Natural killer cell (primary cell): ENCODE measurements at places on chromosomes 3 and 15.

- DNase-seq = no peak
Observed at GRCh38 chr3:76198086-76198485, 412.7 kb upstream of the ZNF717 start.

DNA sequence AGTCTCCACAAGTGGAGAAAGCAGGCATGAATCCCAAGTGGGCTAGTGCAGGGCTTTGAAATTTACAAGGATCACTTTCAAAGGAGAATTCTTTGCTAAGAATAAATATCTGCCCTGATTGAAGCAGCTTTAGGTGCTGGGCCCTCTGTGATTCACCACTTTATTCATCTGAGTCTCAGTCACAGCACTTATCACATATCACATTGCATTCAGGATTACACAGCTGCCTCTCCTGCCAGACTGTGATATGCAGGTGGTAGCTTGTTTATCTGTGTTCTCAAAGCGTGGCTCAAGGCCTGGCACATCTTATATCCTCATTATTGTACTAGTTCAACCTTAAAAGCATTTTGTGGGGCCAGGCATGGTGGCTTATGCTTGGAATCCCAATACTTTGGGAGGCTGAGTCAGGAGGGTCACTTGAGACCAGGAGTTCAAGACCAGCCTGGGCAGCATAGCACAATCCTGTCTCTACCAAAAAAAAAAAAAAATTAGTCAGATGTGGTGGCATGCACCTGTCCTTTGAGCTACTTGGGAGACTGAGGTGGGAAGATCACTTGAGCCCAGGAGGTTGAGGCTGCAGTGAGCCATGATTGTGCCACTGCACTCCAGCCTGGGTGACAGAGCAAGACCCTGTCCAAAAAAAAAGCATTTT lies 156.9 kb upstream of the EIF1B start:
- no peak for DNase-seq

- no peak for DNase-seq
Observed at GRCh38 chr15:62647202-62647842, 395.2 kb upstream of the TPM1 start.

DNA sequence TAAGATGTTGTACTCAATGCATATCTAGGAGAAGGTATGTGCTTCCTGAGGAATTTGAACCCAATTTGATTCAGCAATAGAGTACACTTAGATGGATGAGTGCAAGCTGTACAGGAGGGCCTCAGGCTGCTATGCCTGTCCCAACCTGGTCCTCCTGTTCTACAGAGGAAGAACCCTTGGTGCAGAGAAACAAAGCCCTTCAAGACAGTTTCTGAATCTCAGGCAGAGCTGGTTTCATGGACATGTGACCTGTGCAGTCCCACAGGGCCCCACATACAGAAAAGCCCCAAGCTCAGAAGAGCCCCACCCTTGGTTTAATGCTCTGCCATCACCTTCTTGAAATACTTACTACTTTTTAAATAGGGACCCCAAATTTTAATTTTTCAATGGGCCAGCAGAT lies 15.3 kb downstream of the FOXP1 start:
- DNase-seq = no peak

DNA sequence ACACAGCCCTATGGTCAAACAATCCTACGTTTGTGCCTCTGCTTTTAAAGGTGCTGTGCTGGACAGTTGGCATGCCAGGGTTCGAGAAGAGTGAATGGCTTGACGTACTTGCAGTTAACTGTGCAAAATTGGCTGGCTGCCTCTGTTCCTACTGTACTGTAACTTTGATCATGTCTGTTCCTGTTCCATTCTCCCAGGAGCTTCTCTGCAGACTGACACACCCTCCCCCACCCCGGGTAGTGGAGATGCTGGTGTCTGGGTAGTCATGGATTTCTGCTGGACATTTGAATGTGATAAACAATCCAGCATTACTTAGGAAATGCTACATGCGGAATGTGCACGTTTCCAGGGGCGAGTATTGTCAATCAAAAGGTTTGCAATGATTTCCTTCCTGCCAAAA lies 6.5 kb upstream of the VILL start:
- no peak for DNase-seq

- DNase-seq = no peak
Observed at GRCh38 chr3:169619793-169620192, 43.7 kb downstream of the MECOM start.

DNA sequence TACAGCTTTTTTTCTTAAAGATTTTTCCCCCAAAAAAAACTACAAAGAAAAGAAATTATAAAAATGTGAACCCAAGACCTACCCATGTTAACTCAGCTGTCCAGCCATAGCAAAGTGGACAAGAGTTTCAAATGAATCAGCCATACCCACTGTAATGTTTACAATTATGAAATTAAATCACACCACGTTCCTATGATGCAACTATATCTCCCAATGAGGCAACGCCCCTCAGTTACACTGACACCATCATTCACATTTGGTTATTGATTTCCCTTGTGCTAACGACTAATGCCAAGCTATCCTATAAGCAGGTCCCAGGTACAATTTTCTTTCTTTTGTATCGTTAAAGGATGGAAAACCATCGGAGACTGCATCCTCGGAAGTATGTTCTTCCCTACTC lies 115.1 kb upstream of the ICE2 start:
- DNase-seq = no peak

GRCh38 chr15:78103406-78104118 lies 11.2 kb downstream of the SH2D7 start:
- peak; percentile 78 for DNase-seq

GRCh38 chr15:63457379-63457778 lies 47.0 kb upstream of the USP3 start:
- DNase-seq = no peak

DNA sequence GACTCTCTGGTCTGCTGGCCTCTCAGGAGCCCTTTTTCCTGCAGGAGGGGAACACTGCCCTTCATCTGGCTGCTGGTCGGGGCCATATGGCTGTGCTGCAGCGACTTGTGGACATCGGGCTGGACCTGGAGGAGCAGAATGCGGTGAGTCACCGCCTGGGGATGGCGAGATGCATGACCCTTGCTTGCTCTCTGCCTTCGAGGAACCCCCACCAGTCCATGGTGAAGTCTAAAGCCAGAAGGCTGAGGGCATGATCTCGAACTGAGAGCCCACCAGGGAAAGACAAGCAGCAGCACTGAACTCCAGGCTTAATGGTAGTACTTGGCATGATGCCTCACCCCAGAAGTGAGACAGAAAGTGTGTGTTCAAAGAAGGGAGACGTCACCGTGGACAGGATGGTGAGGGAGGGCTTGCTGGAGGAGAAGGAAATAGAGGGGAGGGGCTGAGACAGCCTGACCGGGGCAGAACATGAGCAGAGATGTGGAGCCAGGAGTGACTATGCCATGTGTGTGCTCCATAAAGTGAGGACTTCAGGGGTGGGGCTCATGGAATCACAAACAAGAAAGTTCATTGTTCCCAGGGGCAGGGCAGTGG lies 19.2 kb downstream of the ANKDD1A start:
- no peak for DNase-seq

DNA sequence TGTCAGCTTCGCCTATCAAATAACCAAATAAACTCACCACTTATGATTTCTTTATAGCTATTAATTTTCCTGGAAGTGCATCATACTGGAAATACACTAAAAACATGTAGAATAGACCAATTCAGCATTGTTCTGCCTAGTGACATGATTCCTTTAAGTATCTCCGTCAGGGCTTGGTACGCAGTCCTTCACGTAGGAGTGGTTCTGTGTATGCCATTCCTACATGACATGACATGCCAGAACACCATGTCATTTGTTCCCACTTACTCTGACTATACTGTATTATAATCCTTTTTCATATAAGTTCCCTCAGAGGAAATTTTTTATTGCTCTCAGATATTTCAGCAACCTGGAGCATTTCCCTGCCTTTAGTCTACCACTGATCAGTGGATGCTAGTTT lies 230.7 kb upstream of the EPHA3 start:
- no peak for DNase-seq

GRCh38 chr3:83131236-83131635 lies 1369.8 kb upstream of the GBE1 start:
- no peak for DNase-seq

DNA sequence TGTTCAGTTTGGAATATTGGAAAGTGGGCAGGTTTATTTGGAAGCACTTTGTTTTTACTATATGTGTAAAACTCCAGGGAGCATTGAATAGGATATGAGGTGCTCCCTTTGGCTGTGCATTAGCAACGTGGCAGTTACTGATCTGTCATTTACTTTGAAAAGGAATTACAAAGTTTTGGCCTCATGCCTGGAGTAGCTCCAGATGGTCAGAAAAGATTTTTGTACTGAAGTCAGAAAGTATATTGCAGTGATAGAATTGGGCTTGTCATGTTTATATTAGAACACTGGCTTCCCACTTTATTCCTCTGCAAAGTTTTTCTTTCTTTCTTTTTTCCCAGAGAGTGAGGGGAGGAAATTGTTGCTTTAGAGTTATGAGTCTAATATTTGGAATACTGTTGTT lies 26.1 kb downstream of the FNDC3B start:
- DNase-seq = no peak

- DNase-seq = peak; percentile 8
Observed at GRCh38 chr3:179882292-179882691, 154.4 kb downstream of the PEX5L start.

DNA sequence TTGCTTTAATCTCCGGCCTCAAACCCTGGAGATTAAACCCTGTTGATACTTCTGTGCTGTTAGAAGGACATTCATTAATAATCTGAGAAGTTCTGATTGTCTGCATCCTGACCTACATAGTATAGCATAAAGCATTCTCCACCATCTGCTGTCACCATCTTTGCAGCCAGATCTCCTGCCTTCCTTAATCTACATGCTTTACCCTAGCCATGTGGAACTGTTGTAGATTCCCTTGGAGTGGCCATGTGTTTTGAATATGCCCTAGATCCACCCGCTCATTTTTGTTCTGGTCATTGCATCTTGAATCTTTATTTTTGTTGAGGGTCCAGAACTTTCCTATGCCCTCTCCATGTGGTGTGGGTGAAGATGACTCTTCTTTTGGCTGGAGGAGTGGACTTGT lies 110.3 kb downstream of the OXSM start:
- DNase-seq = no peak

DNA sequence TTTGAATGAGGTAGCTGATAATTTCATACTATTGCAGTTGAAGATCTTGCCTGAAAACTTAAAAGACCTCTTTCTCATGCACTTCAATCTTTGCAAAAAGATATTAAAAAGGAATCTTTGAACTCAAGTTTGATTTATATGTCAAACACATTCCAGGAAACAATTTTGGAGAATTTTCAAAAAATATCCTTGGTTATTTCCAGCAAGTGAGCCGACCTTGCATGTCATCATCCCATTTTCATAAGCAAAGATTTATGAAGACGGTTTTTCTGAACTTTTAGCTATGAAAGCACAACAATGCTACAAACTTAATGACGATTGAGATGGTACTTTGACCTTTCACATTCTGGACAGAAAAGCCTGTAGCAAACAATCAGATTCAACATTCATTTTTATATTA lies 95.6 kb downstream of the RFX7 start:
- no peak for DNase-seq

DNA sequence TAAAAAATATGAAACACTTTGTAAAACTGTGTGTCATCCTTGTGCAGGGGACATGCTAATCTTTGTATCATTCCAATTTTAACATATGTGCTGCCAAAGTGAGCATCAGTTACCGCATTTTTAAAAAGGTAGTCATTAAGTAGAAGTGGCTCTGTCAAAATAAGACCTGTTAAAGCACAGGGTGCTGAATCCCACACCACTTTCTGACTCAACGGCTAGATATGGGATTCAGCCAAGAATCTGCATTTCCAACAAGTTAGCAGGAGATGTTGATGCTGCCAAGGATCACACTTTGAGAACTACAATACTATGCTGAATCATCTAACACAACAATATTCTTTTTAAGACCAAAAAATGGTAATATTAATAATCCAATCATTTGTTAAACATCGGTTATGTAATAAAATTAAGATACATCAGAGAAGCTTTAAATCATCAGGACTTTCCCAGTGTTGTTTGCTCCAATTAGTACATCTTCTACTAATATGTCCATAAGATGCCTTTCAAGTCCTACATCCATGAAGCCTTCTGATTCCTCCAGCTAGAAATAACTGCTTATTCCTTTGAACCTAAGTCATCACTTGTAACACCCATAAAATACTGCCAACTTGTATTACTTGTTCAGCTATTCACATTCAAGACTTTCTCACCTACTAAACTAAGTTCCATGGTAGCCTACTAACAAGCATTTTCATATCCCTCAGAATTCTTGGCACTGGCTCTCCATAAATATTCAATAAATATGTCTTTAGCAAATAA lies 71.1 kb downstream of the TBL1XR1 start:
- no peak for DNase-seq

DNA sequence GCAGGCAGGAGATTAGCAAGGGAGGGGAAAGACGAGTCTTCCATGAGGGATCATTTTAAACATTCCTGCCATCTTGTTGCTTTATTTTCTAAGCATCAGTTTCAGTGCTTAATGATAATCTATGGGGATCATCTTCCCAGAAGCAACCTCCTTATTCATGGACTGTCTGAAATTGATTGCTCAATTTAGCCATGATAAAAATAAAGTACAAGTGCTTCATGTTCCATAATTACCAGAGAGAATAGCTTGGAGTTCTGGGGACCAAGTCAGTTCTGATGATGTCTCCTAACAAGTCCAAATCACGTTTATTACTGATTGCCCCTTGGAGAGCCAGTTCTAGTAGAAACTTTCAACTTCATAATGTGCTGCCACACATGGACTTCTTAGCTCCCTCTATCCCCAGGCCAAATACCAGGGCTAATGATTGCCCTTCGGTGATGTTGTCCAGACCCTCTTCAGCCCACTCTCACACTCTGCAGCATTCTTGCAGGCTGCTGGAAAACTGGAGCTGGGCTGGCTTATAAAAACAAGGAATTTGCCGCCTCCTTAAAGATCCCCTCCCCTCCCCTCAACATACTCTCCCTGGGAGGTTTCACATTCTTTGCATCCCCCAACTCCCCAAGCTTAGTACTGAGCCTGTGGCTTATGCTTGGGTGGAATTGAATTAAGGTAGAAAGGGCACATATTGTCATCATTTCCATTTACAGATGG lies 222.1 kb upstream of the ADAMTS9 start:
- DNase-seq = no peak

GRCh38 chr15:98942431-98942830 lies 65.2 kb downstream of the PGPEP1L start:
- no peak for DNase-seq

- DNase-seq = peak; percentile 5
Observed at GRCh38 chr15:20345401-20345958, 196.1 kb downstream of the GOLGA6L6 start.

- peak; percentile 54 for DNase-seq
Observed at GRCh38 chr15:50353975-50354837, 792 bp downstream of the GABPB1 start.

DNA sequence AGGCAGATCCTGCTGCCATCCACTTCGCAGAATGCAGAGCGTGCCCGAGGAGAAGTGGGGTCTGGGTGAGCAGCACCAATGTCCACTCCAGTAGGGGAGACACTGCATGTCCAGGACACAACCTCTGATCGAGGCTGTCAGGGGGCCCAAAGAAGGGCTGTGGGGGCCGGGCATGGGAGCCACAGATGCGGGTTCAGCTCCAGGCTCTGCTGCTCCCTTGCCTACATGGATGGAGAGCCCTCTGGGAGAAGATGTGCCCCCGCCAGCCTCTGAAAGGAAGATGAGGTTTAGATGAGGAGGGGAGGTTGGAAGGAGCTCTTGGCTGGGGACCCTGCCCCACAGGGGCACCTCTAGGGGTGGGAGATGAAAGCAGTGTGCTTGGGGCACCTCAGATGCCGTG lies 75.4 kb downstream of the KLF13 start:
- DNase-seq = no peak
